ENCODE measurements at places on chromosomes 3 and 15.

DNA sequence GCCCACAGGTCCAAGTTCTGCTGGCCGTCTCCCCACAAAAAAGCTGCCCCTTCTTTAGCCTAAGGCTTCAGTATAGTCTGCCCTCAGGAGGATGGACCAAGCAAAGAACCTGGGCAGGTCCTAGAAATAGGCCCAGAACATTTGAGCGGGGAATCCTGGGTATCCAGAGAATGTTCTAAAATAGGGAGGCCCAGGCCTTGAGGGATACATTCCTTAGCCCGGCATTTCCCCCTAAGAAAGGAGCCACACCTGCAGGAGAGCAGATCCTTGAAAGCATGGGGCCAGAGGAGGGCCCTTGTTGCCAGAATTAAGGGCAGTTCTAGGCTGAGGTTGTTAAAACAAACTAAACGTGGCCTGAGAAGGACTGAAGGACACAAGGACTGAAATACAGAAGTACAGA is 20.6 kb upstream of the MEX3B start:
- no peak for DNase-seq

- DNase-seq, result no peak
Measured at GRCh38 chr15:78621810-78622402, 1.1 kb upstream of the CHRNA3 start.

DNA sequence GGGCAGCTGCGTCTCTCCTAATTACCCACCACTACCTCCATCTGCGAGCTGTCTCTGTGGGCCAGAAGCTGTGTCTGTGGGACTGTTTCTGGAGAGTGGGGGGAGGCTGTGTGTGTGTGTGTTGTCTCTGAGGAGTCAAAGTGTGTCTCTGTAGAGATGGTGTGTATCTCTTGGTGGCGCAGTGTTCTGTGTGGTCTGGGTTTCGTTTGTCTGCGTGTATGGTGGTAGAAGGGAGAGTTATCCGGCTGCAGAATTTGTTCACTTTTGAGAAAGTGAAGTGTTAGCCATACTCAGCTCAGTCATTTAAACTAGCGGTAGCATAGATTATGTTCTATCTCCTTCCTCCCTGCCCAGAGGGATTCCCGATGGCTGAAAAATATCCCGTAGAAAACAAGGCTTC is 2.2 kb downstream of the MYRIP start:
- no peak for DNase-seq

DNA sequence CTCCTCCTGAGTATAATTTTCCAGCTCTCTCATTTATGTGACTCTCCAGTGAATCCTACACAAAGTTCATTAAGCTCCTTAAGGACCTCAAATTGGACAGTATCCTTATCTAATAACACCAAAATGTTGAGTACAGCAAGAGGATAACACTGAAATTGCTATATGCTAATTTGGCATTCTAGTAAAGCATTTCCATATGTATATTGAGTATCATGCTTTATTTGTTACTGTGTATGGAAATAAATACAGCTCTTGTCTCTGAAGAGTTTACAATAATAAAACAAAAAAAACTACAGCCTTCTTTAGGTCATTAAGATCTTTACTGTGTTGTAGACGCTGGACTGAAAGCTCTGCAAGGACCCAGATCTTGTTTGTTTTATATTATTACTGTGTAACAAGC is 1341.3 kb downstream of the ROBO1 start:
- no peak for DNase-seq

DNA sequence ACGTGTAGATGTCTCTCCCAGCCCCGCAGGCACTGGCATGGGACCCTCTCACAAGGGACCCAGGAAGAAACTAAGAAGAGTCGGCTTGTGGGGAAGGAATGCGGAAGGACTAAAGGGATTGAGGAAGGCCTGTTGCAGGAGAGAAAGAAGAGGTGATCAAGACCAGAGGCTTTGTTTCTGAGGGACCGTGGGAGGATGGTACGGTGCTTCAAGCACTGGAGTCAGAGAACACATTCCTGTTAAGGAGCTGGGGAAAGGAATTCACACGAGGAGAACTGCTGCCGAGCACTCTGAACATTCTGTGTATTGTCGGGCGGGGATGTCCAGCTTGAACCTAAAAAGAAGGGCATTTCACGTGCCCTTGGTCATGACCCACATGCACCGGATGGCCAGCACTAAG is 91.4 kb downstream of the TAMM41 start:
- no peak for DNase-seq

DNA sequence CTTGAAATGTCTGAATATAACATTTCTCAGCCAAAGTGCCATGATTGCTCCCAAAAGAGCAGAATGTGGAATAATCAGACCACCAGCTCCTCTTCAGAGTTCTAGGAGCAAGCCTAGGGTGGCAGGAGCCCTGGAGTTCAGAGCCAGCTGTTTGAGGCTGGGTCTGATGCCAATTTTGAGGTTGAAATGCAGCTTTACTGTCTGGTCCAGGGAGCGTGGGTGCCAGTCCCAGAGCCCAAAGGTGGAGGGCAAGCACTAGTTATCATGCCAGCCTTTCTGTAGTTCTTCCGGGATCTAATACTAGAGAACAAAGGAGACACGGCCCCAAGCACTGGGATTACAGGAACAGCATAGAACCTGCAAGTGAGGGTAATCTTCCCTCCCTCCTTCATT is 69.3 kb downstream of the TNFAIP8L3 start:
- DNase-seq, result no peak

DNA sequence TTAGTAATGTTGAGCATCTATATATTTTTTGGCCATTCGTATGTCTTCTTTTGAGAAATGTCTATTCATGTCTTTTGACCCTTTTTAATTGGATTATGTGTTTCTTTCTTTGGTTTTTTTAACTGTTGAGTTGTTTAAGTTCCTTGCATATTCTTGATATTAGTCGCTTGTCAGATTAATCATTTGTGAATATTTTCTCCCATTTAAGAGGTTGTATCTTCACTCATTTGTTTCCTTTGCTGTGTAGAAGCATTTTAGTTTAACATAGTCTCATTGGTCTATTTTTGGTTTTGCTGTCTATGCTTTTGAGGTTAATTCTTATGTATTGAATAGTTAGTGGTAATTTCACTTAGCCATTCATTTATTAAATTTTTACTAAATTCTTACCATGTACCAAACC is 283.8 kb downstream of the ZPLD1 start:
- no peak for DNase-seq
